ENCODE measurements at places on chromosomes 5 and 9.

DNA sequence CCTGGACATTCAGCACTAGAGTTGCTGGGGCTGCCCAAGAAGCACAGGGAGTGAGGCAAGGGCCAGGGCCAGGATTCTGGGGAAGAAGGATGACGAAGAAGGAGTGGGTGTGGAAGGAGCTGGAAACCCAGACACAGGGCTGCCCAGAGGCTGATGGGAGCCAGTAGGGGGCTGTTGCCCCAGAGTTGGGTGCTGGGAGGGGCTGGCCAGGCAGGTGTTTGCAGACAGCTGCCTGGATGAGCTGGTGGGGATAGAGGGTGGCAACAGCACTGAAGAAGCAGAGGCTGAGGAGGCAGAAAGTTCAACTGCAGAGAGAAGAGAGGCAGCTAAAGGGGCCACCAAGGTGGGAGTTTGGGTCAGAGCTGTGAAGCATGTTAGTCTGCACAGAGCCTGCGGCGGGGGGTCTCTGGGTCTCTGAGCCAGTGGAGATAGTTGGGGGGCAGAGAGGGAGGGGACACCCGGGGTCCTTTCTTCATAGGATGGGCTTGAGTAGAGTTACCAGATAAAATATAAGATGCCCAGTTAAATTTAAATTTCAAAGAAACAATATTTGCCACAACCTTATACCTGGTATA is 2.5 kb upstream of the AQP7 start:
- DNase-seq = no peak

DNA sequence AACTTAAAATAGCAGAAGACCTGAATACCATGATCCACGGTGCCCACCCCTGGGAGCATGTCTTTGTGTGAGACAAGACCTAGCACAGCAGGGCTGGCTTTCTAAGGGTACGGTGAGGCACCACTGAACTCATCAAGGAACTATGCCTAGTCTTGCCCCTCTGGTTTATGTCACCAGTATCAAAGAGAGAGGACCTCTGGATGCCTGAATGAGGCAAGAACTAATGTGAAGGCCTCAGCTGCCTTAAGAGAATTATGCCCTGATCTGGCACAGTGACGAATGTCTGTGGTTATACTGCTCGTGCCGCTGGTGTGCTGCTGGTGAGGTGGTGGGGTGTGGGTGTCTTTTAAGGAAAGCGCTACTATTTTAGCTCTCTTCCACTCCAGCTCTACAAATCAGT is 23.0 kb downstream of the NREP start:
- DNase-seq = no peak

DNA sequence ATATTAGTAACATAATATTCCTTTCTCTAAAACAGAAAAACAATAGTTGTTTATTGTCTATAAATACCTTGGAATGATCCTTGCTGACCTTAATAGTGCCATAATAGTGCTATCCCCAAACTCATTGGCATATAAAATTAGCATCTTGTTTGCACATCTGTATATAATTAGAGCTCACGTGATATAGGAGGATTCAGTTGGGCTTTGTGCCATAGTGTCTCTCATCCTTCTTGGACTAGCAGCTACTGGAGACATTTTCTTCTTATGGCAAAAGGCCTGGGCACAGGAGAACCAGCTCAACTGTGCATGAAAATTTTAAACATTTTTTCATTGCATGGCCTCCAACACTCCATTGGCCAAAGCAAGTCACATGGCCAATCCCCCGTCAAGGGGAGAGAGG is 342.5 kb downstream of the SPATA31D1 start:
- DNase-seq = no peak

DNA sequence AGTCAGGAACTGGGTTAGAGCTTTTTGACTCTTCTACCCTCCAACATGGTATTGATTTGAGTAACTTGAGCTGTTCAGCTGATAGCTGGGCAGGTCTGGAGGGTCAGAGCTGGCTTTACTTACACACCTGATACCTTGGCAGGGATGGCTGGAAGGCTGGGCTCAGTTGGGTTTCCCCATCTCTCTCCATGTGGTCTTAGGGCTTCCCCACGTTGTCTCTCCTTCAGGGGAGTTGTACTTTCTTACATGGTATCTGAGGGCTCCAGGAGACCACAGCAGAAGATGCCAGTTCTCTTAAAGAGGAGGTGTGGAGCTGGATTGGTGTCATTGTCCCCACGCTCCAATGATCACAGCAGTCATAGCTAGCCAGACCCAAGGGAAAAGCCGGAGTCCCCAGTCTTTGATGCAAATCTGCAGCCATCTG is 25.6 kb downstream of the ISOC1 start:
- no peak for DNase-seq

GRCh38 chr9:86263876-86264275 is 4.4 kb upstream of the C9orf153 start:
- DNase-seq = no peak

GRCh38 chr5:61137835-61138234 is 24.4 kb downstream of the SMIM15 start:
- no peak for DNase-seq

GRCh38 chr9:114080773-114081440 is 2.8 kb upstream of the AMBP start:
- DNase-seq = peak; percentile 58

- no peak for DNase-seq
Measured at GRCh38 chr5:36528588-36528987, 77.8 kb upstream of the SLC1A3 start.

- no peak for DNase-seq
Measured at GRCh38 chr5:76556511-76557221, 66.5 kb downstream of the F2RL2 start.

DNA sequence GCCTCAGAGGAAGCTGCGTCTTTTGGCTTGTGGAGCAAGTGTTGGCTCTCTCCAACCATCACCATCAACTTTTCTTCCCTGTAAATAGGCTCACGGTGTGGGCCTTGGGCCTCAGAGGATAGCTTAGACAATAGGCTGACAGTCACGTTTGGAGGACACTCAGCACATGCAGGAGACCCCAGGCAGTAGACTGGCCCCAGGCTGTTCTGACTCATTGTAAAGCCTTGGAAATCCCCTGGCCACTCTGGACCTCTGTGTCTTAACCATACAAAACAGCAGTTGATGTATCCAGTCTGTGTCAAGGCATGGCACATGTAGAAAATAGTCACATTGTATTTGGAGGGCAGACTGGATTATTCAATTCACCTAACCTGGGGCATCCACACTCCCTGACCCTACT is 18.6 kb downstream of the CD74 start:
- DNase-seq = no peak

- peak; percentile 31 for DNase-seq
Measured at GRCh38 chr5:16666883-16667398, 50.1 kb upstream of the RETREG1 start.

- DNase-seq = no peak
Measured at GRCh38 chr5:114780290-114780689, 389.4 kb downstream of the TRIM36 start.

- DNase-seq = no peak
Measured at GRCh38 chr9:15501179-15501578, 9.6 kb downstream of the PSIP1 start.

- DNase-seq = no peak
Measured at GRCh38 chr5:135871268-135871915, 24.2 kb downstream of the IL9 start.

DNA sequence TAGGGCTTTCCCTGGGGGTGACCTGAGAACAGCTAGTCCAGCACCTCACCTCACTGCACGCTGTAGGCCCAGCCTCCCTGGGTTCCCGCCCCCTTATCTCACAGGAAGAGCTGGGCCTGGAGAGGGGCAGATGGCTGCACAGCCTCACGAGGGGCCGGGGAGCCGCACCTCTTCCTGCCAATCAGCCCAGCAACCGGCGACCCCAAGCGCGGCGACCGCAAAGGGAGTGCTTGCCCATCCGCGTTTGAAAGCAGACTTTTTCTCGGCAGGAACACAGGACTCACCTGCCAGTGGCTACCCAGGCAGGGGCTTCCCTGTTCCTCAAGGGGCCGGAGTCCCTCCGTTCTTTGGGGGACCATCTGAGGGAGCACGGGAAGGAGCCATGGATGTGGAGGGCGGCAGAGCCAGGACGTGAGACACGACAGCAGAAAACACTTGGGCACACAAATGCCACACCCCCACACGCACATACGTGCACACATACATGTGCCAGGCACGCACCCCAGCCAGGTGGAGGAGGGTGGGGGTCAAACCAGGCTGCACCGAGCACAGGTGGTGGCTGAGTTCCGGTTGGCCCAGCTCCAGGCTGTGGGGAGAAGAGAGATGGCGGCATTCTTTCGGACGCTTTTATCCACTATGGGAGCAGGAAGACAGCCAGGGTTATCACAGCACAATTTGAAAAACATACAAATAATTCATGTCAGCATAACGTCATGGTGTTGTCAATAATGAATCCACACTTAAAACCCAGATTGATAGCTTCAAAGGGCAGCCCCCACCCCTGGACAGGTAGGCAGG is 11.3 kb downstream of the TMEM250 start:
- DNase-seq = no peak

- no peak for DNase-seq
Measured at GRCh38 chr5:55308254-55308836, 556 bp downstream of the MTREX start.

GRCh38 chr5:38541174-38541725 is 15.2 kb downstream of the LIFR start:
- DNase-seq = no peak

DNA sequence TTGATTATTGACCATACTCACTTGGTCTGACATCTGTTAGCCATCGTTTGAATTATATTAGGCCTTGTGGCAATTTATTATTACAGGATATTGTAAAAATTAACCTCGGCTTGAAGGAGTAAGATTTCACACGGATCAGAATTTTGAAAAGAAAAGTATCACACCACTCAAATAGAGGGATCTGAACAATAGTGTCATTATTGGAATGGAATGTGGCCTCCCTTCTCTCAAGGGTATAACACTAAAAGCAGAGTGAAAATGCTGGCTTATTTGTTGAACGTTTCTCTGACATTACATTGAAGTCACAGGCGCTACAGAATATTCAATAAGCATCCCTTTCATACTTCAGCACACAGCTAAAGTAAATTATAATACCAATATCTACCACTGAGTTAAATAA is 509.3 kb downstream of the CTNND2 start:
- DNase-seq = no peak

DNA sequence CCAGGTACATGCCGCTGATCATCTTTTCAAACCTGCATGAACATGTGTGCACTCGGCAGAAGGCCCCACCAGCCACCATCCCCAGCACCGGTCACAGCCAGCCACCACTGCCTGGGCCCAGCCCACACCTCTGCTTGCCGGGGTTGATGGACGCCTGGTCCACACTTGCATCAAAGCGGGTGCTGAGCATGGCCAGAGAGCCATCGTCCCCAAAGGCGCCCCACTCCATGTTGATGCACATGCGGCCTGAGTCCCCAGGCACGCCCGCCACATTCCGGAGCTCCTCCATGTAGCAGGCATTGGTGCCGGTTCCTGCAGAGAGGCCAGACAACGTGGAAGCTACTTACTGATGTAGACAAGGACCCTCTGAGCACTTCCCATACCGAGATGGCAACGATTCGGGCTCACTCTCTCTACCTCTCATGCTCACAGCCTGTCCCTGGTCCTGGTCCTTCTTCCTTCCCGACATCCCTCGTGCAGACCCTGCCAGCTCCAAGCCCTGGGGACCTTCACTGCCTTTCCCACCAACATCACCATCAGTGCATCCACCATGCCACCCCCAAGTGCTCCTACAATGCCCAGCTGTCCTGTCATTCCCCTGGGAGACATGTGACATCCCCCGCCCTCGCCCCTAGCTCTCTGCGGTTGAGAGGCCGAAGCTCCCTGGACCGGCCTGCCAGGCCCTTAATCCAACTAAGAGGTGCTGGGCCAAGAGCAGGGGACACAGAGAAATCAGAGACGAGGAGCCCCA is 17.2 kb downstream of the HK3 start:
- DNase-seq = no peak

- DNase-seq = no peak
Measured at GRCh38 chr5:79305706-79306105, 69.8 kb downstream of the JMY start.

GRCh38 chr5:86314951-86315350 is 302.8 kb upstream of the COX7C start:
- DNase-seq = no peak

DNA sequence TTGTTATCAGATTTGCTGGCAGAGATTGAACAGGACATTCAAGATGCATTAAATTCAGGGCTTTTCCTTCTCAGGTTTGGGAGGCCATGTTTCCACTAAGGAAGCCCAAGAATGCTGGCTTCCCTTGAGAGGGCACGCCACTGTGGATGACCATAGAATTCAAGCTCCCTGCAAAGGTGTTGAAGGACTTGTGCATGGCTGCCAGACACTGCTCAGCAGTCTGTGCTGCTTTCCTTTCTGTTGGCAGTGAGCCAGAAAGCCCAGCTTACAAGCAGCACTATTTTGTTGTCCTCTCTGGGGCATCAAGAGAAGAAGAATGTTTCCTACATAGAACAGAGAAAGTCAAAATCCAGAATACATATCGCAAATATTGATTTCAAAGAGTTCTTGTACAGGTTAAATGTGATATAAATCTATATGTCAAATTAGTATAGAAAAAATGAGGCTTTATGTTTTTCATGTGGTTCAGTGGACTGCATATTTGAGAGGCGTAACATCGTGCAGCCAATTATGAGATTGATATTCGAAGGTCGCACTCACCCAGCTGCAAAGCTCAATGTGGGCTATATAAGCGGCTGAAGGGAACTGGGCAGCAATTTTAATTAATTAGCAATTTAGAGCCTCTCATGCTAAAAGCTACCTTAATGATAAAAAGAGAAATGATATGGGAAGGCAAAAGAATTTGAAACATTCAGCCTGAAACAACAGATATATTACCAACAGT is 103.1 kb upstream of the ISL1 start:
- peak; percentile 3 for DNase-seq

DNA sequence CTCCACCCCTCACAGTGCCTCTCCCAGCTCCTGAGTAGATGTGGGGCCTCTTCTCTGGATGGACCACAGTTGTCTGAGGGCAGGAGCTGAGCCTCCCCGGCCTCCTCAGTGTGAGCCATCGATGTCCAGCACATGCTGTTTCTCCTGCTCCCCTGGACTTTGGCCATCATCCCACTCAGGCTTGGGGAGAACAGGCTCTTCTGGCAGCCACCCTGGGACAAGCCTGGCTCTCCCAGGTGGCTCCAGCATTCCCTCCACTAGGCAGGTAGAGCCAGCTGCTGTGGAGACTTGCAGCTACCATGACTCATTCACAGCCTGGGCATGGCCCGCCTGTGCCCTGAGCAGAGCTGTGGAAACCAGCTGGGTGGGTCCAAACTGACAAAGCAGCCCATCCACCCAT is 77.0 kb downstream of the CSNK1A1 start:
- DNase-seq = no peak

DNA sequence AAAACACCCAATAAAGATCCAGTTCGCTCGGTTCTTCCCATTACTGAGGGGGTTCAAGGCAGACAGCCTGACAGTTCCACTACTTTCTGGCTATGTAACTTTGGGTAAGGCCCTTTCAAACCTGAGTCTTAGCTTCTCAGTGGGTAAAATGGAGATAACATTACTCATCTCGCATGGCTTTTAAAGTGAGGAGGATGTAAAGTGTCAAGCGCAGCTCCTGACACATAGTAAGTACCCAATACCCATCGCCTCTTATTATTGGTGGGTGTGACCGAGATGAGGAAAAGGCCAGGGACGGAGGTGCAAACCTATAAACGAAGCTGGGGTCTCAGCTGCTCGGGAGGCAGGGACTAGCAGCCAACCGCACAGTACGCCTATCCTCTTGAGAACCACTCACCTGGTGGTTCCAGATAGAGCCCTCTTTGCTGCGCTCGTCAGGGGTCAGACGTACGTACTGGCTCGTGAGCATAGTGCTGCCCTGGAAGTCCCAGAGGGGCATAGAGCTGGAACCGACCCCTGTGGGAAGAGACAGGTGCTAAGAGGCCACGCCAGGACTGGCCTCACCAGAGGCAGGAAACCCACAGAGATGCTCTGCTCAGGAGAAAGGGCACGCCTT is 584 bp downstream of the LMAN2 start:
- DNase-seq = no peak

Measured in right kidney (tissue), 9 donors.